Fibroblast of the conjunctiva (primary cell): ENCODE measurements at places on chromosomes 6 and 20.

DNA sequence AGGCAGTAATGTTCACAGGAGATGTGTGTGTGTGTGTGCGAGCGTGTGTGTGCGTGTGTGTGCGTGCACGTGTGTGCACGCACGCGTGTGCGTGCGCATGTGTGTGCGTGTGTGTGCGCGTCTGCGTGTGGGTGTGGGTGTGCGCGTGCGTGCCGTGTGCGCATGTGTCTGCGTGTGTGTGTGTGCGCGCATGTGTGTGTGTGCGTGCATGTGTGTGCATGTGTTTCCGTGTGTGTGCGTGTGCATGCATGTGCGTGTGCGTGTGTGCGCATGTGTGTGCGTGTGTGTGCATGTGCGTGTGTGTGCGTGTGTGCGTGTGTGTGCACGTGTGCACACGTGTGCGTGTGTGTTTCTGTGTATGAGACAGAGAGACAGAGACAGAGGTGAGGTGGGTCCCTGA is 136.0 kb upstream of the CST7 start:
- no peak for DNase-seq

- no peak for DNase-seq
These were observed 339.0 kb downstream of the TPBG start for GRCh38 chr6:82702574-82702973.

GRCh38 chr6:11460001-11460668 is 77.4 kb upstream of the TMEM170B start:
- no peak for DNase-seq

DNA sequence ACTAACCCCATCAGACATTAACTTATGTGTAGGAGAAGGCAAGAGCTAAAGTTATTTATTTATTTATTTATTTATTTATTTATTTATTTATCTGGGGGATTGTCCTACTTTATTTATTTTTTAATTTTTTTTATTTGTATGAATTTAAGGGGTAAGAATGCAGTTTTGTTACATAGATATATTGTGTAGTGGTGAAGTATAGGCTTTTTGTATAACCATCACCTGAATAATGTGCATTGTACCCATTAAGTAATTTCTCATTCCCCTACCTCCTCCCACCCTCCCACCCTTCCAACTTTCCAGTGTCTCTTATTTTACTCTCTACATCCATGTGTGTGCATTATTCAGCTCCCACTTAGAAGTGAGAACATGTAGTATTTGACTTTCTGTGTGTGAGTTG is 51.6 kb downstream of the SPTLC3 start:
- no peak for DNase-seq

- DNase-seq, result no peak
These were observed 360.5 kb downstream of the BCKDHB start for GRCh38 chr6:80466981-80467380.

GRCh38 chr6:6655805-6656251 is 67.3 kb downstream of the LY86 start:
- DNase-seq, result no peak

GRCh38 chr20:53303413-53303760 is 290.3 kb downstream of the ZNF217 start:
- DNase-seq, result no peak

GRCh38 chr6:163826629-163827028 is 412.1 kb downstream of the QKI start:
- no peak for DNase-seq

DNA sequence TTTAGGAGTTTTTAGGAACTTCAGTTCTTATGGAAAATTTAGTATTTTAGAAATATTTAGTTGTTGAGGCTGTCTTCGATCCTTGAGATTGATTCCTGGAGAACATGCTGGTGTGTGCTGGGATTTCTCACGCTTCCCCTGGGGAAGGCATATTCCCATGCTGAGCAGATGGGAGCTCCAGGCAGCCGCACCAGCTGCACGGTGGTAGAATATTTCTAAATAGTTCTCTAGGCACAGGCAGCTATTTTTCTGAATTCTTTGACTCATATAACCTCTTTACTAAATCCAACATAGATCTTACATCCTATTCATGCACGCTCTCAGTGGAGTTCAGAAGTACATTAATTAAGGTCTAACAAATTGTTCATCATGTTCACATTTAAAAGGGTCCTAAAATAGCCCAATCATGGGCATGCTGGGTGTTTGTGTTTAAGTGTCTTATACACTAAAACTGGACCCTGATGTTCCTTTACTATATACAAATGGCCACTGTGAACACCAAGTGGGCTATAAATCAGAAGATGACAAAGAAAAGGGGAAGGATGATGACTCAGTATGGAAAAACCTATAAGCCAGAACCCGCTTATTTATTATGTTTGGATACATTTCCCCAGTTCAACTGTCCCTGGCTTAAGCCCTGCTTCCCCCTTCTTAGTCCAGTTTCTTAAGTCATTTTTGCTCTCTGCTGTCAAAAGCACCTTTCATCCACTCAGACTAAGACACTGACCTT is 138.5 kb downstream of the UST start:
- peak; percentile 48 for DNase-seq

- no peak for DNase-seq
These were observed 995 bp downstream of the ZFP64 start for GRCh38 chr20:52190437-52191131.

GRCh38 chr6:163634211-163635171 is 220.0 kb downstream of the QKI start:
- no peak for DNase-seq

- peak; percentile 65 for DNase-seq
These were observed 4.2 kb upstream of the IRF4 start for GRCh38 chr6:387293-387741.

DNA sequence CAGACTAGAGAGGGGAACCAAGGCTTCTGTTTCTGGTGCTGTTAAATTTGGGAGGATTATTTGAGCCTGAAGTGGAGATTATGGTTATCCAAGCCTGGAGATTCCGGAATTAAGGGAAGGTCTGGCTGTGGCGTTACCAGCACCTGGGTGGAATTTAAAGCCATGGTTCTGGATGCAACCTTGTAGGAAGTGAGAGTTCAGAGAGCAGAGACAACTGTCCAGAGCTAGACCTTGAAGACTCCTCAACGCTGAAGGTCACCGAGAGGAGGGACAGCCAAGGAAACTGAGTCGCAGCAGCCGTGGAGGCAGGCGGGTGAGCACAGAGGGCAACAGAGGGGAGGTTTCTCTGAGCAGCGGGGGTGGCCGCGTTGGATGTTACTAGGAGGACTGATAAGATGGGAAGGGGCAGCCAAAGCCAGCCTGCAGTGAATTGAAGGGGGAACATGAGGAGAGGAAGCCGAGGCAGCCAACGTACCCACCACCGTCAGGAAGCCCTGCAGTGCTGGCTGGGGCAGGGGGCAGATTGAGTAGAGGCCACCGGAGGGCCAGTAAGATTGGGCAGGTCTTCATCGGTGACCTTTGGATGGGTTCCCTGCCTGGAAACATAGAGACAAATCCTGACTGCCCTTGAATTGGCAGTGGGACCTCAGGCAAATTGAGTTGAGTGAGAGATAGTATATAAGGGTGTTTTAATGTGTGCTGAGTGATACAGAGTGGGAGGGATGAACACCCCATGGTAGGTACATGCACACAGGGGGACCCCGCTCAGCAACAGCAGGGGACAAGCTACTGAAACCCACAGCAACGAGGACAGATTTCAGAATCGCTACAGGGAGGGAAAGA is 90.3 kb downstream of the SNX5 start:
- no peak for DNase-seq

DNA sequence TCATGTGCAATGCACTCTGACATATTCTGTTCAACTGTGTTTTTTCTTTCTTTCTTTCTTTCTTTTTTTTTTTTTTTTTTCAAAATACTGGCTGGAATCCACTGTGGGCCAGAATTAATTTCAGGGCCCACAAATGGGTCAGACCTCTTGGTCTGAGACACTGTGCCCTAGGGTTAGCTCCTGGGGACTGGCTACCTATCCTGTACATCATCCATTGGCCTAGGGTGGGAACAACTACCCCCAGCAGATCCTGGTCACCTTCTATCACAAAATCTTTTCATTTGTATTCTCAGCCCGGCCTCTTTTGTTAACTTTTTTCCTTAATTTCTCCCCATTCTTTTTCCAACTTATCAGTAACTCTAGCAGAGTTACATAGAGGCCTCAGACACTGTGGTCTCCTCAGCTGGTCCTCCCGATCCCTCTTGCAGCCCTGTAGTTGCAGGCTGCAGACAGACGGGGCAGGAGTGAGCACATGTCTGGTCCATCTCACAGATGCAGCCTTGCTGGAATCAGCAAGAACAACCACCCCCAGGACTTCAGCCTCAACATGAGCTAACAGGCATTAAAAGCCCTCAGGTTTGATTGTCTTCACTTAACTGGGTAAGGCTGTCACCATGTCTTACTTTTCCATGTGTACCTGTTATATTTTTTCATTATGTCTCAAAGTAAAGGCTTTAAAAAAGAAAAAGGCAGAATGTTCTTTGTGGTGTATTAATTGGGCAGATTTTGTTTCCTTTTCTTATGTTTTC is 41.3 kb downstream of the TXLNB start:
- DNase-seq, result peak; percentile 47

DNA sequence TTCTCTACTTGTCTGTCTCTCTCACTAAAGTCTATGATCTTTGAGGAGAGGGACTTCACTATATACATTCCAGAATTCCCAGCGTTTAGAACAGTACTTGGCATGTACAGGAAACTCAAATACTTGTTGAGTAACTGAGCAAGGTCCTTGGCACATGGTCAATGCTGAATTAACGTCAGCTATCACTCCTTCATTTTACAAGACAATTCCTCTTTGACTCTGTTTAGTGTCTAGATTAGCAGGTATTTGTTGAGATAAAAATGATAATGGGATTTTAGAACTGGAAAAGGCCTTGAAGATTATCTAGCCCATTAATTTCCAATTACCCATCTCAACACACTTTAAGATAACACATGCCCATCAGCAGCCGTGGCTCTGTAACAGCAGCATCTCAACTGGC is 6.6 kb upstream of the GUCA1B start:
- DNase-seq, result no peak

DNA sequence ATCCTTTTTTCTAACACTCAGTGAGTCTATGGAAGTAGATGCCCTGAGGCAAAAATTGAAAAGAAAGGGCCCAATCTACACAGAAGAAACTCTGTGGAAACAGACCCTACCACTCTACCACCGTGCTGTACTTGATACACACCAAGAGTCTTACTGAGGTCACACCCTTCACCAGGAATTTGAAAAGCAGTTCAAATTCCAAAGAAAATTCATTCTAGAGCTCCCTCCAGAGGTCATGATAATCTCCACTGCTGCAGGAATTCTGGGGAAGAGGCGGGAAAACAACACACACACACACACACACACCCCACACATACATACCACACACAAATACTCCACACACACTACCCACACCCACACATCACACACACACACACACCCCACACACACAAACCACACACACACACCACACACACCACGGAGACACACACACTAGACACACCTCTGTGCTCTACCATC is 336.8 kb downstream of the HDGFL1 start:
- peak; percentile 4 for DNase-seq

GRCh38 chr6:105680131-105680530 is 277.2 kb upstream of the PREP start:
- no peak for DNase-seq

DNA sequence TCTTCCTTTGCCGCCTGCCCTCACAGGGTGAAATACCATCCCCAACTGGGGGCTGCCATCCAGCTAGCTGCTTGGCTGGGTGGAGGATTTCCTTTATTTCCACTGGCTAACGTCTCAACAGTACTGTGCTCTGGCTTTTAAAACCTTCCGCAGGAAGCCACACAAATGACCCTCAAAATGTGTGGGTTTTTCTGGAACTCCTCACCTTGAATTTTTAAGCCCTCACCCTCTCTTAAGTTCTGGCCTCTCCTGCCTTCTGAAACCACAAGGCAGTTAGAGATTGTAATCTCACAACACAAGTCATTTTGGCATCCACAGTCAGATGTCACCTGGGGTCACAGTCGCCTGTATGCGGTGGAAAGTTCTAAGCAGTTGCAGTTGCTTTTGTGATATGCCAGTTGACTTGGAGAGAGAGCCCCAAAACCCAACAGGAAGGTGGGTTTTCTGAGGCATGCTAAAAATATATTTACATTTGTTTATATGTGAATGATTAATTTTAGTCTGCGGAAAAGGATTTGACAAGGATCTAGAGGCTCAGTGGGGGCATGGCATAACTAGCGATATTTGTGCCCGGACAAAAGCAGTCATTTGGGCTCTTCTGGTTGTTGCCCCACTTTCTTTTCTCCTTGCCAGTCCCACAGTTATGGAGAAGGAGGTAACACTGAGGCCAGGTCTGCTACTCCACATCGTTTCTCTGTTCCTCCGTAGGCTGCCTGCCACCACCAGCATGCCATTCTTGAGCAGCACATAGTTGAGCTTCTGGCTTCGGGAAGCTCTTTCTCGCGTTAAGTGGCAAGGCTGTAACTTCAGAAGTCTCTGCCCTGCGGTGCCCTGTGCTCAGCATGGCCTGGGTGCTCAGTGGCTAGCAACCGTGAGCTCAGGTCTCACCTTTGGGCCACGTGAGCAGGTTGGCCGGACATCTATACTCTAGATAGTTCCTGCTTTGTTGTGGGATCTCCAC is 335.3 kb downstream of the CD83 start:
- no peak for DNase-seq

- DNase-seq, result no peak
These were observed 112.4 kb upstream of the SALL4 start for GRCh38 chr20:51914758-51915157.

GRCh38 chr6:169048865-169049205 is 204.8 kb downstream of the THBS2 start:
- DNase-seq, result no peak

DNA sequence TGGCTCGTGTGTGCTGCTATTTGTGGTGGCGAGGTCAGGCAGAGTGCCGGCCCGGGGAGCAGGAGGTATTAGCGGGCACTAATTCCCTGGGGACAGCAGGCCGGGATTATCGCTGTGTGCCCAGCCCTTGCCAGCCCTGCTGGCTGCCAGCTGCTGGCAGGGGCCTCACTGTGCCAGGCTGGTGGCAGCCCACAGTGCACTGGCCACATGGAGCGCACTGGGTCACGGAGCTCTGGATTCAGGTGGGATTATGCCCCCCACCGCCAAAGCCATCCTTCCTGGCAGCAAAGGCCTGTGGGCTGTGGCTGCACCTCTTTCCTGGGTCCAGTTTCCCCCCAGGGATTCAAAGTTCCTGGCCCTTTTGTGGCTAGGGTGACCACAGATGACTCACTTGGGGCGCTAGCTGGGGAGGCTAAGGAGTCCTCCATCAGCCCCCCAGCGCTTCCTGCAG is 59.7 kb downstream of the YTHDF1 start:
- no peak for DNase-seq
